ENCODE measurements at places on chromosomes 12 and 14. TPM values are rescaled to one million over a fixed set of nuclear protein-coding genes. Genes with fewer than 3 reads are reported as not detected.

GRCh38 chr12:65331456-65331855 lies 53.0 kb downstream of the MSRB3 start:
- DNase-seq: no peak

DNA sequence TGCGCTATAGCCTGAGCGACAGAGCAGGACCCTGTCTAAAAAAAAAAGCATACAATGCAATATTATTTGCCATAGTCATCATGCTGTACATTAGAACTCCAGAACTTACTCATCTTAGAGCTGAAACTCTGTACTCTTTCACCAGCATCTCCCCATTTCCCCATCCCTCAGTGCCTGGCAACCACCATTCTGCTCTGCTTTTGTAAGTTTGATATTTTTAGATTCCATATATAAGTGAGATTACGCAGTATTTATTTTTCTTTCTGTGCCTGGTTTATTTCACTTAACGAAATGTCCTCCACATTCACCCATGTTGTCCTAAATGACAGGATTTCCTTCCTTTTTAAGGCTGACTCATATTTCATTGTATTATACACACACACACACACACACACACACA lies 121.8 kb downstream of the BBS10 start:
- DNase-seq: peak; percentile 70

DNA sequence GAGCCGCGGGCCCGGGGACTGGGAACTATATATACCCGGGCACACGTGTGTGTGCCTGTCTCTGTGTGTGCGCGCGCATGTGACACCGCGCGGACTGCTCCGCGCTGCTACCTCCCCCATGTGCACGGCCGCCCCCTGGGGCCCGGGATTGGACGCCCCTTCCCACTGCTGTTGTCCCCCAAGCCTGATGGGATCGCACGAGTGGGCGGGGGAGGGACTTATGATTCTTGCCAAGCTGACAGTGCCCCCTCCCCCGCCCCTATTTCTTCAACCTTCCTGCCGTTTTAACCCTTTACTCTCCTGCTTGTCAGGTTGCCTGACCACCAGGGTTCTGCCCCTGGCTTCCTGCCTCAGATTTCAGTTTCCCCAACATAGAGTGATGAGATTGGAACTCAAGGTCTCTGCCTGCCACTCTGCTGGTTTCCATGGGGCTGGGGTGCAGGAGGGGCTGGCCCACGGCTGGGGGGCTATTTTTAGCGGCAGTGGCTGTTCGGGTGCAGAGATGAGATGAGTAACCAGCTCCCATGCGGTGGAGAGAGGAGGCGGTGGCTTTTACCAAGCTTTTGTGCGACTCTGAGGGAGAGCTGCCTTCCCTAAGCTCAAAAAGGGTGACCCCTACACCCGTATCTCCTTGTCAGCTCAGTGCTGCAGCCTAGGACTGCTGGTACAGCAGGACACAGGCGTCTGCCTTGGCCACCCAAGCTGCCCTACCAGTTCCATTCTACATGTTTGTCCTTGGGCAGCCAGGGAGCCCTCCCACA lies at the start of gene DDN:
TSS of gene DDN (minus strand) at position 5 of the 761 bp plus-strand sequence. CDS start 88 bp downstream, outside the sequence.
- DNase-seq: no peak

The RPS6KL1 gene
- 2.2 TPM for total RNA-seq

DNA sequence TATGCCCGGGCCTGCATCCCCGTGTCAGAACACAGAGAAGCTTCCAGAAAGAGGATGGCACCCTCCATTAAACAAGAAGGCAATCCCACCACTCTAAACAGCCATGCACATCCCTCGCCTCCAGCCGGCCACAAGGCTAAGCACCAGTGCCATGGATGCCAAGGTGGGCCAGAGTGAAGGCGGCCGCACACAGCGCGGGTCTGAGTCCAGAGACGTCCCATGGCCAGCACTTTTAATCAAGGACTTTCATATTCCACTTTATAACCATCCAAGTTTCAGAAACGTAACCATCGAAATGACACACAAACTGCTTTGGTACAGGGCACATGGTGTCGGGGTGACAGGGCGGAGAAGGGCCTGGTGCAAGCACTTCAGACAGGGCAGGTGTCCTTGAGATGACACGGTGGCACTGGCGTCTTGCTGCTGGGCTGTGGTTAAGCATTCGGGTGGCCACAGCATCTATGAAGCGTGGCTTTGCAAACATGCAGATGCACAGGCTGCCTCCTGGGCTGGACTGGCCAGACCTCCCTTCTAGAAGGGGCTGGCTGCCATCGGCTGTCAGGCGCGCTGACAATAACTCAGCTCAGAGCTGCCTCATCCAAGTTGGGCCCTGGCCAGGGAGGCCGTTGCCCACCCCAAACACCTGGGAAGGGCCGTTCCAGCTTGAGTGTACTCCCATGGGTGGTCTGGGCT lies 117.2 kb downstream of the RFLNA start:
- no peak for DNase-seq

The NDRG2 gene
- total RNA-seq: not detected

- DNase-seq: no peak
Observed at GRCh38 chr12:49649892-49650291, 26.5 kb downstream of the PRPF40B start.

DNA sequence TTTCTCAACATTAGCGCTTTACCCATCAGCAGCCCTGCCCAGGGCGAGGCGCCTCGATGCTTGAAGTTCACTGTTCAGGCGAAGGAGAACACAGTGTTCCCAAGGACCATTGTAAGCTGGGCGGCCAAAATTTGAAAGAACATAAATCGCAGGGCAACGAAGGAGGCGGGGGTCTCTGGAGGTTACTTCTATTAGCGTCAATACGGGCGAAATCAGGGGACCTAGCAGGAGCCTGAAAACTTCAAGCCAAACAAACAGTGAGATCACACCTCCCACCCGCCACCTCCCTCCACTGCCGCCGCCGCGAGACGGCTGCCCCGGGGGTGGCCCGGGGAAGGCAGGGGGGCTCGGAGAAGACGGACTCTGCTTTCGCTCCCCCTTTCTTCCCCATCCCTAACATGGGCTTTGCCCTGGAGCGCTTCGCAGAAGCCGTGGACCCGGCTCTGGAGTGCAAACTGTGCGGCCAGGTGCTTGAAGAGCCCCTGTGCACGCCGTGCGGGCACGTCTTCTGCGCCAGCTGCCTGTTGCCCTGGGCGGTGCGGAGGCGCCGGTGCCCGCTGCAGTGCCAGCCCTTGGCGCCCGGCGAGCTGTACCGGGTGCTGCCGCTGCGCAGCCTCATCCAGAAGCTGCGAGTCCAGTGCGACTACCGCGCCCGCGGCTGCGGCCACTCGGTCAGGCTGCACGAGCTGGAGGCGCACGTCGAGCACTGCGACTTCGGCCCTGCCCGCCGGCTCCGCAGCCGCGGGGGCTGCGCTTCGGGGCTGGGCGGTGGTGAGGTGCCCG lies at the start of gene PDZRN4:
TSS of gene PDZRN4 (plus strand) at position 263 of the 783 bp plus-strand sequence.
- DNase-seq: no peak

Measured in fibroblast of villous mesenchyme (primary cell).